Neuronal stem cell (in vitro differentiated cells): ENCODE measurements at places on chromosomes 2 and 18.

DNA sequence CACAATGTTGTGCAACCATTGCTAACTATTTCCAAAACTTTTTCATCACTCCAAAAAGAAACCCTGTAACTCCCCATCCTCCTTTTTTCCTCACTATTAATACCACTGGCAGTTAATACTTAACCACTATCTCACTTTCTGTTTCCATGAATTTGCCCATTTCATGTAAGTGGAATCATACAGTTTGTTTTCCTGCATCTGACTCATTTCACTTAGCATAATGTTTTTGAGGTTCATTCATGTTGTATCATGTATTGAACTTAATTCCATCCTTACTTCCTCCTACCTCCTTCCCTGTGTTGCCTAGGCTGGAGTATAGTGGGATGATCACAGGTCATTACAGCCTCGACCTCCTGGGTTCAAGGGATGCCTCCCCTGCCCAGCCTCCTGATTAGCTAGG lies 68.3 kb downstream of the FAM117B start:
- no peak for DNase-seq

DNA sequence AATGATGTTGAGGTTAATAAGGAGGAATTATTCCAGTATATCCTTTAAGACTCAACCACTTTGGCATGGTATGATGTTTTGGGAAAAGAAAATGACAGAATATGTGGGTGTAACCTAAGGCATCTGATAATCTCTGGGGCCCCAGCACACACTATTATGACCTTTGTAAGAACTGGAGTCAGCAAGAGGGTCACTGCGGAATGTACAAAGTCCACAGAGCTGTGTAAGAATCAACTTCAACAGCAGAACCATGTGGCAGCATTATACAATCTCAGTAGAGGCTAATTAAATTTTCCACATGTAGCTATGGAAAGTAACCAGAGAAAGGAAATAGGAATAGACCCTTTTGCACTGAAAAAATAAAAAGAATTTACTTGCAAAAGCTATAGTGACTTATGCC lies 445.1 kb upstream of the UBE2E3 start:
- DNase-seq, result no peak

DNA sequence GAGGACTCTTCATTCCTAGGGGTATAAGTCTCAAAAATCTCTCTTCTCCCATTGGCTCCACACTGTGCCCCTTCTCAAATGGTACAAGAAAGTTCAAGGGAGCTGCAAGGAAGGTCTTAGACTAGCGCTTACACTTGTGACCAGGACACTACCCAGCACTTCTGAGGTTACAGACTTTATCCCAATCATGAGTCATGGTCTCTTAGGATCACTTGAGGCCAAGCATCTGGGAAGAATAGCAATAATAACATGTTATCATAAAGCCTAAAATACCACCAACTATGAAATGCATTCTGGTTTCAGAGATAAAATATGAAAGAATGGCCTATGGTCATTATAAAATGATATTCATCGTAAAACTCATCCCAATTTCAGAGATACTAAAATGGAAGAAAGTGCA lies 309.9 kb upstream of the PKDCC start:
- DNase-seq, result no peak

GRCh38 chr18:32548688-32549087 lies 78.0 kb upstream of the GAREM1 start:
- DNase-seq, result peak; percentile 86

DNA sequence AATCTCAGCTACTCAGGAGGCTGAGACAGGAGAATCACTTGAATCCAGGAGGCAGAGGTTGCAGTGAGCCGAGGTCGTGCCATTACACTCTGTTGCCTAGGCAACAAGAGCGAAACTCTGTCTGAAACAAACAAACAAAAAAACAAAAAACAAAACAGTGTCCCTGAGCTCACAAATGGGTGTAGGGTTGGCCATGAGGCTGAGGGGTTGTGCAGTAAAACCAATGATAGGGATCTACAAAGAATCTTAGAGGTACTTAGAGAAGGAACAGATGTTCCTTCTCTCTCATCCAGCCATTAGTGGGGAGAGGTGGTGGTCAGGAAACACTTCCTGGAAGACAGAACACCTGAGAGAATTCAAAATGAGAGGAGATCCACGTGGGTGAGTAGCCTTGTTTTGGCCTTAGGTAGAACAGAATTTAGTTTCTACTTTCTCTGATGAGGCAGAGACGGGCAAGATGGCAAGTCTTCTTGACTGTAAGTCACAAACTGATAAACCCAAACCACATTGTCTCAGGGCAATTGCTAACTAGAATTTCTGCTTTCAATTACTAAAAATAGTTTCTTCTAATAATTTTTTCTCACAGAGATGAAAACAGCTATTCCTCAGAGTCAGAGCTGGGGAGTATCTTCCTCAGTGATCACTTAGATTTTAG lies 61.5 kb upstream of the PPM1B start:
- no peak for DNase-seq

DNA sequence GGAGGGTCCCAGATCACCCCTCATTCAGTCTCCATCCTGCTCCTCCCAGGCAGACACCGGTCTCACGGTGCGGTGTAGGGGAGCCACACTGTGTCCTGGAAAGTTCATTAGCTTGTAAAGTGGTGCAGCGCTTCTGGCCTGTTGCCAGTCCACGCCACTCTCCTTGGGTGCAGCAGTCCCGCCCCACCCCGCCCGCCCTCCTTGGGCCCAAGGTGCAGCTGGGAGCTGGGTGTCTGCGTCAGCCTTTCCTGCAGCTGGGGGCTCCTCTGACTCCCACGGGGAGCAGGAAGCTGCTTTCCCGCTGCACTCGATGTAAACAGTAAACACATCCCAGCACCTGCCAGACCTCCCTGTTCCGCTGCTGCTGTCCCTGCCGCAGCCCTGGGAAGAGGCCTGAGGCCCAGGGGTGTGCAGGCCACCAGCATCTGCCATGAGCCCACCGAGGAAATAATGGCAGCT lies 53.8 kb upstream of the ASB18 start:
- no peak for DNase-seq

- DNase-seq, result no peak
Observed at GRCh38 chr2:169983506-169983905, 156.3 kb downstream of the UBR3 start.

DNA sequence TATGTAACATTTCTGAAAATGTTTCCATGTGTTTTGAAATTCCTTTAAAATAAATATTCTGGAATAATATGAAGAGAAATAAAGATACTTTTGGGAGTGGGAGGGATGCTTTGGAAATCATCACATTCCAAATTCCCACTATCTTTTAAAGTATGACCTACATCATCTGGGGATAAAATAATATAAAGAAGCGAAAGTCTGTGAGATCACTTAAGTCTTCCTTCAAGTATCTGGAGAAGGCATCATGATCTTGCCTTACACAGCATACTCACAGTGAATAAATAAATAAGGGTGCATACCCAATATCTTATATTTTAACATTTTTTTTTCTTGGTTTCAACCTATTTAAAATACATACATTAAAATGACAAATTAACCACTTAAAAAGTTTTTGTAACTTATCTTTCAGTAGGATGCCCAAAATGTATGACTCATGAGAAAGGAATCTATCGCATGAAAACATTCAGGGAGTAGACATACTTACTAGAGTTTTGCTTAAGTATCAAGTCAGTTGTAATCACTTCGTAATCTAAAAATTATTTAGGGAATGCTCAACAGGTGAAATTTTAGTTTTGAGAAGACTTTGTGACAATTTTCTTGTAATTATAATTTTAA lies 248.3 kb upstream of the COL3A1 start:
- DNase-seq, result no peak

GRCh38 chr18:8348051-8348720 lies 261.1 kb upstream of the RAB12 start:
- no peak for DNase-seq

- no peak for DNase-seq
Observed at GRCh38 chr2:163856941-163857340, 121.1 kb upstream of the FIGN start.

GRCh38 chr2:62527478-62528210 lies 21.6 kb upstream of the TMEM17 start:
- DNase-seq, result no peak

DNA sequence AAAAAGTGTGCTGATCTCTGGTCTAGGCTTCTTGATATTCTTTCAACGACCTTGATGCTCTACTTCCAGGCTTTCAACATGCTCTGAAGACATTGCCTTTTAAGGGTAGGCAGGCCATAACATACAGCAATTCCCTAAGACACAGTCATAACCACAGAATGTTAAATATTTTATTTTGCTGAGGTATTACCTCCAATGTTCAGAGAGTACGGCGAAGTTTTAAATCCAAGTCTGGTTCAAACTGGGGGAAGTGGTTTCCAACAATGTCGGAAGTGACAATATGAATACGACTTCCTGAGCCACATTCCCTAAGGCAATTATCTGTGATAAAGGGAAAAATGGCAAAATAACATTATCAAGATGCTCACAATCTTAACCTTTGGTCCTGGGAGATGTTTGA lies 1077.9 kb upstream of the PIK3C3 start:
- no peak for DNase-seq

GRCh38 chr2:129754421-129754820 lies 225.0 kb upstream of the RAB6C start:
- DNase-seq, result no peak

DNA sequence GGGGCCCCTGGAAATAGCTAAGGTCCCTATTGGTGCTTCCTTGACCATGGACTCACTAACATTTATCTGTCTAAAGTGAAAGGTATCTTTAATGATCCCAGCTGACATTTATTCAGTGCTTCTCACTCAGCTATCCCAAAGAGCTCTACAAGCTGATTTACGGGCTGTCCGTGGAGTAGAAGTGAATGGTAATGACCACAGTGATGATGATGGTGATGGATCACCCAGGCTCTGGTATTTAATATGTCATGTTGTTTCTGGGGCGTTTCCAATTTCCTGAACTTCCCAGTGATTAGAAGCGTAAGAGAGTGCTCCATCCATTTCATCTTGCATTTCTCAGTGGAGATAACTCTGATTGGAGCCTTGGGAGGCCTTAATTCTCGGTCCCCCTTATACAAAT lies 304.3 kb downstream of the HRH4 start:
- DNase-seq, result no peak

DNA sequence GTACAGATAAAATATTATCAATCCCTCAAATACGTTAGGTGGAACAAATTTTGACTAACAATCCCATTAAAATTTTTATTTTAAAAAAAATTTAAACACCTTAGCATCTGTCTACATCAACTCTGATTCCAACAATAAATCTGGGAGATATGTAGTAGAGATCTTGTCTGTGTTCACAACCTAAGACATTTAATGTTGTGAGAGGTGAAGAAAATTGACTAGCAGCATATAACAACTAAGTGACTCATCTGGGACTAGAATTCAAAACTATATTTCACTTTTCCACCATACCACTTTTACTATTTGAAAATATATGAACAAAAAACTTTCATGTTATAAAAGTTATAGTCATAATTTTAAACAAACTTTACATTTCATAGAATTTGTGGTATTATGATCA lies 97.9 kb downstream of the ATAD2B start:
- DNase-seq, result no peak

DNA sequence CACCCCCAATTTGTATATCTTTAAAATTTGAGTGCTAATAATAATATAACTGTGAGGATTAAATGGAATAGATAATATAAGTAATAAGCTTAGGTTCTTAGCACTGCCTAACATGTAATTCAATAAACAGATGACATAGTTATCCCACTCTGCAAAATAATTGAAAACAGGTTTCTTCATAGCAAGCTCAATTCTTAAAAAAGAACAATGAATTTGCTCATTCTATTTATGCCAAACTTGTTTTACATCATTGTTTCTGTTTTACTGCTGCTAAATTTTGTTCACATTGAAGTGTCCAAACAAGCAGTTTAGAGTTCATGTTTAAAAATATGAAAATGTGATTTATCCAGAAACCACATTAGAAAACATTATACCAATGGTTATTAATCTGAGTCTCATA lies 217.0 kb downstream of the MBD5 start:
- no peak for DNase-seq
